ENCODE measurements at places on chromosomes 1 and 21.

DNA sequence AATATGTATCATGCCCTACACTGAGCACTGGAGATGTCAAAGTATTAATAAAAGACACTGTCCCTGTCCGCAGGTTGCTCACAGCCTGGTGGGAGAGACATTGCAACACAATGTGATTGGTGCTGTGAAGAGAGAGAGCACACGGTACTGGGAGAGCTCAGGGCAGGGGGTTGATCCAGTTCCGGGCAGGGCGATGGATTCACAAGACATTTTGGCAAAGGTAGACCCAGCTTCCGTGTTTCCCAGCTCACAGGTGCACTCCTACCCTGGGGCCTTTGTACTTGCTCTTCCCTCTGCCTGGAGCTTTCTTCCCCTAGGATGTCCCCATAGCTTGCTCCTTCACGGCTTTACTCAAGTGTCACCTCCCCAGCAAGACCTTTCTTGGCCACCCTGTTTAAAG is 1.4 kb downstream of the PLA2G5 start:
- DNase-seq, result no peak

DNA sequence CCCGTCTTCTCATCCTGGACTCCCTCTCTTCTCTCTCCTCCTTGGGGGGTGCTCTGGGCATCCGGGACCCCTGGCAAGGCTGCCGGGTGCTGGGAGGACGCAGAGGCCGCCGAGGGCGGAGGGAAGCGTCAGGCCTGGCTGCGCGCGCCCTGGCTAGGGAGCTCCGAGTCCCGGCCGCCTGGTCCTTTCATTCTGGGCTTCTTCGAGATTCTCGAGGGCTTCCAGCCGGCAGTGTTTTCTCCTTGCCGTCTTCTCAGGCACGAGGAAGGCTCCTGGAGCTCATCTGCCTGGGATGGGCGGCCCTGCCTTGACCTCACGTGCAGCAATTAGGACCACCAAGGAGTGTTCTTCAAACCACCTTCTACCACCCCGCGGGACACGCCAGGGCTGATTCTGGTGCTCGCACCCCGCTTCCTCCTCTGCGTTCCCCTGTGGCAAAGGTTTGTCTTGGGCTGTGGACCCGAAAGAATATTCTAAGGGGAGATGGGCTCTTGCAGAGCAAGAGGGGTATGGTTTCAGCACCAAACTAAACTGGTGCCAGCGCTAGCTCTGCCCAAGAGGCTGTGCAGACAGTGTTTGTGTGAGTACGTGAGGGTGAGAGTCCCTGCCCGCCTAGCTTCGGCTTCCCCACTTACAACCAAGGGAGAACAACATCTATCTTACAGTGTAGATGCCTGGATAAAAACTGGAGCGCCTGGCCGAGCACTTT is 36.5 kb downstream of the PIK3CD start:
- peak; percentile 67 for DNase-seq

GRCh38 chr1:211013346-211014240 is 120.4 kb downstream of the KCNH1 start:
- no peak for DNase-seq

- DNase-seq, result no peak
Measured at GRCh38 chr1:112260699-112261098, 135.3 kb upstream of the CTTNBP2NL start.

DNA sequence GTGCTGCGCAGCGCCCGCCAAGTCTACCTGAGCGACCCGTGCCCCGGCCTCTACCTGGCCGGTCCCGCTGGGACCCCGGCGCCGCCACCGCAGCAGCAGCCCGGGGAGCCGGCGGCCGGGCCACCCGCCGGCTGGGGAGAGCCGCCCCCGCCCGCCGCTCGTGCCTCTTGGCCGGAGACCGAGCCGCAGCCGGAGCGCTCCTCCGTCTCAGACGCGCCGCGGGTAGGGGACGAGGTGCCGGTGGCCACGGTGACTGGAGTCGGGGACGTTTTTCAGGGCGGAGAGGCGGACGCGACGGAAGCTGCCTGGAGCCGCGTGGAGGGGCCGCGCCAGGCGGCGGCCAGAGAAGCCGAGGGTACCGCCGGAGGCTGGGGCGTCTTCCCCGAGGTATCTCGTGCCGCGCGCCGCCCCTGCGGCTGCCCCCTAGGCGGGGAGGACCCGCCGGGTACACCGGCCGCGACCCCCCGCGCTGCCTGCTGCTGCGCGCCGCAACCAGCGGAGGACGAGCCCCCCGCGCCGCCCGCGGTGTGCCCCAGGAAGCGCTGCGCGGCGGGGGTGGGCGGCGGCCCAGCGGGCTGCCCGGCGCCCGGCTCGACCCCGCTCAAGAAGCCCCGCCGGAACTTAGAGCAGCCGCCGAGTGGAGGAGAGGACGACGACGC is 646 bp downstream of the IER5 start:
- DNase-seq, result no peak

DNA sequence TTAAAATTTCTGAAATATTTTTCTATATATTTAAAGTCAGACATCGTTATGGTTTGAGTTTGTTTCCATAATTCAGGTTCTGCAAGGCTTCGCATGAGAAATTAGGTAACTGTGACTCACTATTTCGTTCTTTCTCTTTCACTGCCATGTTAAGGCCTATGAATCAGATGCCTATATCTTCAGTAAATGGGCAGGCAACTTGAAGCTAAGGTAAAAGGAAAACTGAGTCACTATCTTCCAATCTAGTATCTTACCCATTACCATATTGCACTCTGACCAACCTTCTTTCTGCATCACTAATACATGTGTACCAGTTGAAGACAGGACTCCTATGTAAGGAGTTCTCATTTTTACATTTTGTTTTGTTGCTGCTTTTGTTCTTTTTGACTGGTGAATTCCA is 37.8 kb downstream of the PYHIN1 start:
- no peak for DNase-seq

DNA sequence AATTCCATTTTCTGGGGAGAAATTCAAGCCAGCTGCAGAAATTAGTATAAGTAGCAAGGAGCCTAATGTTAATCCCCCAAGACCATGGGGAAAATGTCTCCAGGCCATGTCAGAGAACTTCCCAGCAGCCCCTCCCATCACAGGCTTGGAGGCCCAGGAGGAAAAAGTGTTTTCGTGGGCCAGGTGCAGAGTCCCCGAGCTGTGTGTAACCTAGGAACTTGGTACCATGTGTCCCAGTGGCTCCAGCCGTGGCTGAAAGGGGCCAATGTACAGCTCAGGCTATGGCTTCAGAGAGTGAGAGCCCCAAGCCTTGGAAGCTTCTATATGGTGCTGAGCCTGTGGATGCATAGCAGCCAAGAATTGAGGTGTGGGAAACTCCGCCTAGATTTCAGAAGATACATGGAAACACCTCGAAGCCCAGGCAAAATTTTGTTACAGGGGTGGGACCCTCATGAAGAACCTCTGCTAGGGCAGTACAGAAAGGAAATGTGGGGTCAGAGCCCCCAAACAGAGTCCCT is 286.3 kb downstream of the MATN1 start:
- no peak for DNase-seq

GRCh38 chr21:35578347-35578782 is 482.0 kb downstream of the SETD4 start:
- DNase-seq, result no peak

All from NCI-H510A (cell line).